Dermis microvascular lymphatic vessel endothelial cell (primary cell): ENCODE measurements at places on chromosomes 2 and 18. TPM values are rescaled to one million over a fixed set of nuclear protein-coding genes. Genes with fewer than 3 reads are reported as not detected.

- no peak for DNase-seq
These were observed 46.6 kb upstream of the SERTAD2 start for GRCh38 chr2:64700133-64700809.

DNA sequence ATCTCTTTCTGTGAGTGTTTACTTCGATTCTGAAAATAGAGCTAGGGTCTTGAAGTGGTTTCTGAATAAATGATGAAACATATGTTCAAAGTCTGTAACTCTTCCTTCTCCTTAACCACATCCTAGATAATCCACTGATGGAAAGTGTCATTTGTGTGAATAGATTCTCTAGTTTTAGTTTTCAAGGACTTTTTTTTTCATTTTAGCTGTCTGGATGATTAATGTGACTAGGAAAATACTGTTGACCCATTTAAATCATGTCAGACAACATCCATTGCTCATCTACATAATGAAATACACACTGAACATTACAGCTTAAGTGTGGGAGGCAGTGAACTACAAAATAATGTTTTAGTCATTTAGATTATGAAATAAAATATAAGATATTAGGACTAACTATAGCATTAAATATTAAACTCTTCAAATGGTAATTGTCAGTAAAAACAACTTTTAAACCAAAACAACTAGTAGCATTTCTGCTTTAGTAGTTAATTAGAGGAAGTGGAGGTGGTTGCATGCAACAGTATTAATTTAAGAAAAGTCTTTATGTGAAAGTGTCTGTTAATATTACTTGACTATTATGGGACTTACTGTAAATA, 39.1 kb upstream of the DLX1 start:
- DNase-seq = no peak

GRCh38 chr2:84865181-84865783, 15.6 kb downstream of the TRABD2A start:
- peak; percentile 8 for DNase-seq

GRCh38 chr2:204542982-204543608, 2.2 kb upstream of the PARD3B start:
- no peak for DNase-seq

- no peak for DNase-seq
These were observed 407.3 kb upstream of the LYPD1 start for GRCh38 chr2:133077269-133077822.

DNA sequence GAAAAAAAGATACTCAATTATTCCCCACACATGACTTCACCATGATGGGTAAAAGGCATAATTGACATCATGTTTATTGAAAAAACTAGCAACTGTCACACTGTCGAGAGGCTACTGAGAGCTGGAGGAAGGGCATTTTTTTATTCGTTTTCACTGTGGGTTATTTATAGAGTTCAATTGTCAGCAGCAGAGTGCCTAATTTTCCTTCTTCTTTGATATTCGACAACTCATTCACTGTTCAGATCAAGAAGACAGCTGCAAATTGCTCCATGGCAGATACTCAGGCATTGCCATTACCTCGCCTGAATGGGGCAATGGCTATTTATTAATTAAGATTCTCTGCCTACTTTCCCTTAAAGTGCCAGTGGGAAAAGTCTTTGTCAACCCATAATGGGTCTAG, 197.5 kb upstream of the NRP2 start:
- DNase-seq = no peak

GRCh38 chr18:37956902-37957301, 391.3 kb upstream of the CELF4 start:
- DNase-seq = no peak

- no peak for DNase-seq
These were observed 214.4 kb upstream of the EPC2 start for GRCh38 chr2:148430101-148430500.

- no peak for DNase-seq
These were observed 278.3 kb upstream of the CYP26B1 start for GRCh38 chr2:72425996-72426395.

- DNase-seq = no peak
These were observed 127.4 kb upstream of the AQP4 start for GRCh38 chr18:26992926-26993325.

- DNase-seq = no peak
These were observed 5.4 kb downstream of the MARS2 start for GRCh38 chr2:197710424-197711042.

C18orf63 gene
- total RNA-seq = not detected in 2 replicates

ADAM23 gene
- 0.77 and 1.0 TPM in 2 replicates for total RNA-seq

SNED1 gene
- 8.6 and 25.3 TPM in 2 replicates for total RNA-seq

CD226 gene
- total RNA-seq = 0.76 and 1.5 TPM in 2 replicates

GLI2 gene
- total RNA-seq = under 0.01 TPM in 2 replicates

MAPRE3 gene
- 0.64 and 2.0 TPM in 2 replicates for total RNA-seq
